ENCODE measurements at places on chromosomes 6 and 20.

DNA sequence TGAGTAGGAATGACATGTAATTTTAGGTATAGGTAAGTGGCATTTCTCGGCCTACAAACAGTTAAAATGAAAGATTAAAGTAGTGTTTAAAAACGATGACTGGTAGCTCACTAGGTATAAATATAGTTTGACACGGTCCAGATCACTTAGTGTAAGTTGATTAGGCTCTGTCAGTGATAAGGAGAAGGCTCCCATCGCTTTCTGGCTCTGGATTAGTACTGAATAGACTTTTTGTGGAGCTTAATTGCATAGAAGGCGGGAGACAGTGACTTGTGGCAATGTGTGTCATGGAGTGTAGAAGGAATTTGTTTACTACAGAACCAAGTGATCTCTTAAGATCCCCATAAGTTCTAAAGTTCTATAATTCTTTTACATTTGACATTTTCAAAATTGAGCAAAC lies 6.7 kb downstream of the PYGB start:
- no peak for DNase-seq

DNA sequence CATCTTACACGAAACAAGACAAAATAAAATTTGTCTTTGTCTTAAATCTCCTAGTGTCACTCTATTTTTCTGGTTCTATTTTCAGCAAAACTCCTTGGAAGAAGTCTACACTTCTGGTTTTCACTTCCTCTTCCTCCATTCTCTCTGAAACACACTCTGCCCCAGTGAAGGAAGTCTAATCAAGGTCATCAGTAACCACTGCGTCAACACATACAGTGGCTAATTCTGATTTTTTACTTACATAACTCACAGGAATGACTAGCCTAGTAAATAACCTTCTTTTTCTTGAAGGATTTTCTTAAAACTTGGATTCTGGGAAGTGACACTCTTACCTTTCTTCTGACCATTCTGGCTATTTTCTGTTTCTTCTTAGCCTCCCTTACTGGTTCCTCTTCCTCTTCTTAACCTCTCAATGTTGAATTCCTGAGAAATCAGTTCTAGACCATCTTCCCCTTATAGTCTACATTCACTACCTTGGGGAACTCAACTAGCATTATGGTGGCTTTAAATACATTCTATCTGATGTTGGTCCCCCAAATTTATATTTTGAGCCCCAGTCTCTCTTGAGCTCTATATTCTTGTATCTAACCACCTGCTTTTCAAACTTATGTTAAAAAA lies 37.5 kb downstream of the AIG1 start:
- DNase-seq = no peak

GRCh38 chr6:65402564-65402963 lies 304.5 kb downstream of the EYS start:
- DNase-seq = no peak

GRCh38 chr6:132341646-132342045 lies 59.6 kb downstream of the MOXD1 start:
- DNase-seq = no peak

DNA sequence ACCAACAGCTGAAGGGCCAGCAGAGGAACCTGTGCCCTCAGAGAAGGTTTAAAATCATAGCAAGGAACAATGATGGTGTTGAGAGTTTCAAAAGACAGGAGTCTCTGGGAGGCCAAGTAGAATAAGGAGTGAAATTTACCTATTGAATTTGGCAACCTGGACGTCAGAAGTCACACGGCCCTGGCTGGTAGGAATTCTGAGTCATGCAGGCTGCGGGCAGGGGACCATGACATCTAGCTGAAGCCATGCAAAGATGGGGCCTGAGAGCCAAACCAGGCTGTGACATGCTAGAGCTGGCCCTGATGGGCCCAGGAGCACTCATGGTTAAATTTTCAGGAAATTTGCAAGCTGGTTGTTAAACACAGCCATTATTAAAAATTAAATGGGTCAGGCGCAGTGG lies 64.0 kb upstream of the SNX9 start:
- no peak for DNase-seq

DNA sequence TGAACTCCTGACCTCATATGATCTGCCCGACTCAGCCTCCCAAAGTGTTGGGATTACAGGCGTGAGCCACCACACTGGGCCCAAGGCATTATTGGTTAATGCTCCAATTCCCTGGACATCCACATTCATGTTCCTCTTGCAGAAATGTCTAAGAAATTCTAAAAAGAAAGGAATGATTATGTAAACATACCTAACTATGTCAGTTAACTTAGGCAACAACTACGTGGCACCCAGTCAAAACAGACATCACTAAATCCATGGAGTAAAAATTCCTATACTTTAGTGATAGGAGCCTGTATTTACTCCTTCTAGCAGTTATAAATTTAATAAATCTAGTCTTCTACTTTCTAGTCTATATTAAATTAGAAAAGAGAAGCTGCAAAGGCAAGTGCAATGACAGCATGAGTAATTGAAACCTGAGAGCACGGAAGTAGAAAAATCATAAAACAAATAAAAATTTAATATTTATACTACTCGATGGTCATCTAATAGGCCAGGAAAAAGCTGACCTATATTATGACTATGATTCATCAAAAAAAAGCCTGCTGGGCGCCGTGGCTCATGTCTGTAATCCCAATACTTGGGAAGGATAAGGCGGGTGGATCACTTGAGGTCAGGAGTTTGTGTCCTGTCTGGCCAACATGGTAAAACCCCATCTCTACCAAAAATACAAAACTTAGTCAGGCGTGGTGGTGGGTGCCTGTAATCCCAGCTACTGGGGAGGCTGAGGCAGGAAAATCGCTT lies 4.2 kb downstream of the AHI1 start:
- no peak for DNase-seq

DNA sequence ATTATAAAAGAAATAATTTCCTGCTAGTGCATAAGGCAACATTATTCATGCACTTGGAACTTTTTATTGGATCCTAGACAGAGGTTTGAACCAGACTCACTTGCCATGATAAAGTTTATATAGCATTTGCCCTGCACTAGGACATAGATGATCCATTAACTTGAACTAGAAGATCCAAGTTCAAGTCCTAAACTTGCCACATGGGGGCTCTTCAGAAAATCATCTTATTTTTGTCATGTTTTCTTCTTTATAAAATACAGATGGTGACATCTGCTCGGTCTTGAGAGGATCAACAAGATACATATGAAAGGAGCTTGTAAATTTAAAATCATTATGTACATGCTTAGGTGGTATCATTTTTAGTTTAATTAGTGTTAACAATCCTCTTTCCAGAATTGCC lies 94.5 kb downstream of the SIM1 start:
- DNase-seq = no peak

DNA sequence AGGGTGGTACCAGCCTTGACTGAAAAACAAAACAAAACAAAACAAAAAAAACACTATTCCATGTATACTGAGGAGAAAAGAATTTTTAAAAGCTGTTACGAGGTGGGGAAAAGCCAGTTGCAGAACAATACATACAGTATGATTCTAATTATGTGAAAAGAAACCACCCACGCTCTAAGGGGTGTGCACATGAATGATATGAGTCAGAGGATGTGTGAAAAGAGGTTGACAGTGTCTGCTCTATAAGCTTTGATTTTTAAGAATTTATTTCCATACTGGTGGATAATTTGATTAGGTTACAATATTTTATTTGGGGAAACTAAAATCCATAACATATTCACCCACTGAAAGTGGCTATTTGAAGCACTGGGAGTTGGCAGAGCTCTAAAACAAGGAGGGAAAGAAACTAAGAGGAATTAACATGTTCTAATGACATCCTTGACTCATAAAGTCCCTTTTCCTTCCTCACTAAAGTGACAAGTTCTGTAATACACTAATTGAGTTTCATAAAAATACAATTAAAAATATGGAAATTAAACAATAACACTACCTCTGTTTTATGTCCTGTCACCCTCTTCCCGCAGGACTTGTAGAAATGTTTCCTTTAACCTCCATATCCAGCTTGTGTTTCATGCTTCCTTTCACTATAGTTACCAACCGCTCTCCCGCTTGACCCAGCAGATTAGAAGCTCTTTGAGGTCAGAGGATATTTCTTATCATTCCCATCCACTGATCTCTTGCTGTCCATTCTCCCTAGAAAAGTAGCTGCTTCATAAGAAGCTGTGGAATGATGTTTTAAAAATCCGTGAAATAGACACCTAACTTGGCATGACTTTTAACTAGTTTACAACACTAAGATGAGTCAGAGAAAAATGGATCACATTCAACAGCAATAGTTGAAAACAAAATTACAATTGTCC lies 118.6 kb upstream of the CCDC28A start:
- DNase-seq = no peak

GRCh38 chr20:21096321-21097043 lies 9.7 kb downstream of the LINC00237 start:
- DNase-seq = no peak

- DNase-seq = no peak
Measured at GRCh38 chr6:94289131-94289530, 869.8 kb upstream of the EPHA7 start.

GRCh38 chr6:140041571-140042332 lies 667.3 kb upstream of the CITED2 start:
- no peak for DNase-seq

DNA sequence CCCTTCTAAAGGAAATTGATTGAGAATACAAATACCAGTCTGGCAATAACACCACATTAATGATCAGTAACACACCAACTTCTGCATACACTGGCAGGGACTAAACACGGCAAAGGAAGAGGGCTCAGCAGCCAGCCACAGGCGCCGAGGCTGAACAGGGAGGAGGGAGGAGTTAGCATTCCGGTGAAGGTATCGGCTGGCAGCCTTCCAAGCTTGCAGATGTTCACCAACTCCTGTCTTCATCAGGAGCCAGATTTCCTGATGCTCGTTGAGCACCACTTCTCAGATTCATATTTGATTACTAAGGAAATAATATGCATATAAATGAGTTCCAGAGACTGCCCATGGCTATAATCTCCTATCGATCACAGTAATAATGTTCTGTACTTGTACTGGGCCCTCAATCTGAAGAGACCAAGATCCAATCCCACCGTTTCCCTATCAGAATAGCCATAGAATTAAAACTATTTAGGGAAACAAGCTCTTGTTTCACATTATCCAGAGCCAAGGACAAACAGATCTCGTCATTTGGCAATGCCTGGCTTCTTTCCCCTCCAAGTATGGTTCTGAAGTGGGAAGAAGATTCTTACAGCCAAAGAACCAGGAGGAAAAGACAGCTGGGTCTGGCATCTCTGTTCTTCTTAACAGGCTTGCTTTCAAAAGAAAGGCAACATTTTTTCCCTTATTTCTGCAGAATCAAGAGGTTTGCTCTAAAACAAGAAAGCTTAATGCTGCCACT lies 42.2 kb downstream of the GFOD1 start:
- peak; percentile 52 for DNase-seq

DNA sequence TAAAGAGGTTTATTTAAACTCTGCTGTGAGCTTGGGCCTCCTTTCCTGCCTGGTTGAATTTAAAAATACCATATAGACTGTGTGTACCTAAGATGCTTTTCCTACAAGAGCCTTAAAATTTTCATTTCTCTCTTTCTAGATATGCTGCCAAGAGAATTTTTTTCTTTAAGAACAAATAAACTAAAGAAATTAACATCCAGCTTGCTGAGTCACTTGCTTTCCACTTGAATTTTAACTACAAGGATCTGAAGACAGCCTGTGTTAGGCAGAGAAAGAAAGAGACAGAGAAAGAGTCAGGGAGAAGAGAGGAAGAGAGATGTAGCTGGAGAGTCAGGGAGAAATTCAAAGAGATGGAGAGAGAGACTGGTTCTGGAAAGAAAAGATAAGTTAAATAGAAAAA lies 18.3 kb upstream of the SNAP25 start:
- DNase-seq = no peak

DNA sequence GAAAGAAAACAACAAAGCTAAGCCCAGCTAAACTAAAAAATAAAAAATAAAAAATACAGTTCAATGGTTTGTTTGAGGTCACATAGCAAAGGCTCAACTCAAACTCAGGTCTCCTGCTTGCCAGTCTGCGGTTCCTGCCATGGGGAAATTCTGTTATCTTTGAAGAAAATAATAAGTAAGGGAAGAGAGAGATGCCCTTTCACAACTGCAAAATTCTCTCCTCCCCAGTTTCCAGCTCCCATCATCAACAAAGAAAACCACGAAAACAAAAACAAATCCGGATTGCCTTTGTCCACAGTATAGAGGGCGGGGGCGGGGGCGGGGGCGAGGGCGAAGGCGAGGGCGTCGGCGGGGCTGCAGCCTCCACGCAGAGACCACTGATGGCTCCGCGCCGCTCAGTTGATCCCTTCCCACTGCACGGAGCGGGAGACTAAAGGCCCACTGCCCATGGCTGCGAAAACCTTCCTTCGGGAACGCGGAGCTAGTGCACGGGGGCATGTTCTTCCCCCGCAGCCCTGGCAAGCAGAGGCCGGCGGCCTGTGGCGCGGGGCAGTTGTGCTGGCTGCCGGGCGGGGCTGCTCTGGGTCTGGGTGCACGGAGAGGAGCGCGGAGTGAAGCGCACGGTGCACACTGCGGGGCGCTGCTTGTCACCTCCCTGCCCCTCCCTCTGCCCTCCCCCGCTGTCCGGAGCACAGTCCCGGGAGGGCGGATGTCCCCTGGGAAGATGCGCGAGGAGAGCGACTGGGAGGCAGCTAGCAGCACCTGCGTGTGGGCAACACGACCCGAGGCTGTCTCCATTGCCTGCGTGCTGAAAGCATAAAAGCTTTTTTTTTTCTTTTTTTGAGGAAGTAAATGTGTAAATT lies 54.1 kb upstream of the TPD52L1 start:
- DNase-seq = peak; percentile 54

DNA sequence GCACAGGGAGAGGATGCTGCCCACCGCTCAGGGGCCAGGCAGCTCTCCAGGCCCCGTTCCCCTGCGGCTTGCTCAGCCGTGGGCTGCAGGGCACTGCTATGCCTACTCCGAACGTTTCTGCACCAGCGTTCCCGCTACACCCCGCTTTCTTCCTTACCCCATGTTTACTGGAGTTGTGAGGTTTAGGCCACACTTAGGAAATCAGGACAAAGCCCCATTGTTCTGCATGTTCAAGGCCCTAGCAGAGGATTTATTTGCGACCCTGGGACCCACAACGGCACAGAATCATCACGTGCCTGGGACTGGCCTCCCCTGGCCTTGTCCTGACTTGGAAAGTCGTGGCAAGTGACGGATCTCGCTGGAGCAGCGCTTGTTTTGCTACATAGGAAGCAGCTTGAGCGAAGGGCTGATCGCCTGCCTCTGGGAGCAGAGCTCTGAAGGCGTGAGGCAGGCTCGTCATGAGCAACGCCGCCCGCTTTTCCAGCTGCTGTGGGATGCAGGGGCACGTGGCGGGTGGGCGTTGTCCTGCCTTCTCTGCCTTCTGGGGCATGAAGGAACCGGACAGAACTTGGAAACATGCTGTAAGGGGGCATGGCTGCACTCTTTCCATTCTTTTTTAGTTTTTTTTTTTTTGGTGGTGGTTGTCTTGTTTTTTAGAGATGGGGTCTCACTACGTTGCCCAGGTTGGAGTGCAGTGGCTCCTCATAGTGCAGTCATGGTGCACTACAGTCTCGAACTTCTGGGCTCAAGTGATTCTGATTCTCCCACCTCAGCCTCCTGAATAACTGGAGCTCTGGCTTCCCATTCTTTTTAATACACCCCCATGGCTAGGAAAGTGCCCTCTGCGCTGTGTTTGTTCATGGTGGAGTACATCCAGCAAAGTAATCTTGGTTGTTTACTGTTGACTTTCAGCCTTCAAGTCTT lies 14.6 kb upstream of the TMEM181 start:
- no peak for DNase-seq

GRCh38 chr6:125789167-125789566 lies 1.6 kb upstream of the NCOA7 start:
- DNase-seq = no peak

Data from NCI-H2107 (cell line).